CD4-positive, alpha-beta memory T cell (primary cell): ENCODE measurements at places on chromosomes 7 and 10. TPM values are rescaled to one million over a fixed set of nuclear protein-coding genes. Genes with fewer than 3 reads are reported as not detected.

The AKR1E2 gene
- 9.2 TPM for total RNA-seq

The PNLIP gene
- total RNA-seq: not detected

The CYP26A1 gene
- total RNA-seq: not detected

The LRRC17 gene
- 0.52 TPM for total RNA-seq

The SPDYE2B gene
- total RNA-seq: not detected

The ENTPD1 gene
- 1.6 TPM for total RNA-seq

The ZCWPW1 gene
- total RNA-seq: 12.4 TPM

- DNase-seq: no peak
These were observed 27.8 kb downstream of the DCLRE1C start for GRCh38 chr10:14926061-14926470.

- DNase-seq: no peak
These were observed 43.2 kb upstream of the ATRNL1 start for GRCh38 chr10:115049960-115050359.

GRCh38 chr10:63273577-63273976 is 140.4 kb downstream of the NRBF2 start:
- peak; percentile 66 for DNase-seq

DNA sequence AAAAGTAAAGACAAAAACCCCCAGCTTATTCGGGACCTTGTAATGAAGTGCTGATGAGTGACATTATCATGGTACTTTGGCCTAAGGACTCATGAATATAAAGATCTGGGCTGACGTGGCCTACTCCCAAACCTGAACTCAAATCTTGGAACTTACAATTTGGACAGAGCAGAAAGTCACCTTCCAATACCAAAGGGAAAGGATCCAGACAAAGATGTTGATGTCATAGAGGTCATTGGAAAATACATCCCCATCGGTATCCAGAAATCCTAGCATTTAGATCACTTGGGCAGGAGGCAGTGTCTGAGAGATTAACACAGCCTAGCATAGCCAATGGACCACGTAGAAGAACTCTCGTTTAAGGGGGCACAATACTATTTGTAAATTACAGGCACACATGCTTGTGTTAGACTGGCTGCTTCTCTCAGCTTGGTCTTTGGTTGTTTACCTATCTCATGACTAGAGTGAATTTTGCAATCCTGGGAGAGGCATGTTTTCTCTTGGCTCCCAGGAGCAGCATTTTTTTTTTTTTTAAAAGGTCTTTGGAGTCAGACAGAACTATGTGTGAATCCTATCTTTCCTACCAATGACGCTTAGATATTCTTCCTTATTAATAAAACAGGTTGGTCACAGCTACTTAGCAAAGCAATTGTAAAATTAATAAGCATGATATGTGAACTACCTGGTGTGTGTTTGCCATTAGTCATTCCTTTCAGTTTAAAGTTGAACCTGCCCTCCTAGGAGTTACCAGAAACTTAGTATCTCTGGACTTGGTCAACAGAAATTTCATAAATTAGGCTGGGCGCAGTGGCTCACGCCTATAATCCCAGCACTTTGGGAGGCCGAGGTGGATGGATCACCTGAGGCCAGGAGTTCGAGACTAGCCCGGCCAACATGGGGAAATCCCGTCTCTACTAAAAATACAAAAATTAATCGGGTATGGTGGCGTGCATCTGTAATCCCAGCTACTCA is 27.8 kb upstream of the MRPS33 start:
- DNase-seq: no peak

DNA sequence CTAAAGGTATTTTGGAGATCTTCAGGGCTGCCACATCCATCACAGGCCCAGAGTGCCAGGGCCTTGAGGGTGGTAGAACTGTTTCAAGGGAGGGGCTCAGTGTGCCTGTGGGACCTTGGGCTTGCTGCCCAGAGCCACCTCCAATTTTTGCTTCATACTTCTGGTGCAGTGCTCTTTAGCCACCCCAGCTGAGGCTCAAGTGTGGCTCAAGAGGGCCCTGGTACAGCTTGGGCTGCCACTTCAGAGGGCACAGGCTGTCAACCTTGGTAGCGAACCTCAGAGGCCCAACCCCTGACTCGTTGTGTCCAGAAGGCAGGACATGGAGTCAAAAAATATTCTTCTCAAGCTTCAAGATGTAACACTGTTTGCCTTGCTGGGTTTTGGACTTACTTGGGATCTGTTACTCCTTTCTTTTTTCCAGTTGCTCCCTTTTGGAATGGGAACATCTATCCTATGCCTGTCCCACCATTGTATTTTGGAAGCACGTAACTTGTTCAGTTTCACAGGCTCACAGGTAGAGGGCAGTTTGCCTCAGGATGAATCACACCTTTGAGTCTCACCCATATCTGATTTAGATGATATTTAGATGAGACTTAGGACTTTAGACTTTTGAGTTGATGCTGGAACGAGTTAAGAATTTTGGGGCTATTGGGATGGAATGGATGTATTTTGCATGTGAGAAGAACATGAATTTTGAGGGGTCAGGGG is 224.8 kb downstream of the RPS24 start:
- DNase-seq: no peak

- DNase-seq: no peak
These were observed 125.2 kb upstream of the RET start for GRCh38 chr10:42951486-42952251.

DNA sequence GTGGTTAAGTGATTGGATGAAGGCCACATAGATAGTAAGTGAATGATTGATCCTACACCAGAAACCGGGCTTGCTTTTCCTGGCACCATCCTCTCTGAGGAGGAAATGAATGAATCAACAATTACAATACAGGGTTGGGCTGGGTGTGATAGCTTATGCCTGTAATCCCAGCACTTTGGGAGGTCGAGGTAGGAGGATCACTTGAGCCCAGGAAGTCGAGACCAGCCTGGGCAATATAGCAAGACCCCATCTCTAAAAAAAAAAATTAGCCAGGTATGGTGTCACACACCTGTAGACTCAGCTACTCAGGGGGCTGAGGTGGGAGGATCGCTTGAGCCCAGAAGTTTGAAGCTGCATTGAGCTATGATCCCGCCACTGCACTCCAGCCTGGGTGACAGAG is 111.5 kb downstream of the COL26A1 start:
- DNase-seq: no peak

GRCh38 chr7:119482671-119483070 is 790.3 kb upstream of the KCND2 start:
- no peak for DNase-seq

DNA sequence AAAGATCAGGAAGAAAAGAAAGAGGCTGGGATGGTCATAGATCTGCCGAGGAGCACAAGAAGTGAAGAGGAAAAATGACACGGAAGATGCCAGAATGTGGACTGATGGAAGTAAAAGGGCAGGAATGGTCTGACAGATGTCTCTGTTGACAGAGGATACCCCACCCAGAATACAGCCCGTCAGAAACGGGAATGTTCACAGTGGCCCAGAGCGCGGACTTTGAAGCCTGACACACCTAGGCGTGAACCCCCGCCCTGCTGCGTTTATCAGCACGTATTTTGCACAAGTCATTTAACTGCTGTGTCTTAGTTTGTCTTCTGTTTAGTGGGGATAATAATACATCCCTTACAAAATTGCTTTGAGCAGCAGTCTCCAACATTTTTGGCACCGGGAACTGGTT is 27.1 kb downstream of the AKR1B1 start:
- DNase-seq: no peak

GRCh38 chr10:373526-374309 is 238.5 kb downstream of the ZMYND11 start:
- DNase-seq: no peak

DNA sequence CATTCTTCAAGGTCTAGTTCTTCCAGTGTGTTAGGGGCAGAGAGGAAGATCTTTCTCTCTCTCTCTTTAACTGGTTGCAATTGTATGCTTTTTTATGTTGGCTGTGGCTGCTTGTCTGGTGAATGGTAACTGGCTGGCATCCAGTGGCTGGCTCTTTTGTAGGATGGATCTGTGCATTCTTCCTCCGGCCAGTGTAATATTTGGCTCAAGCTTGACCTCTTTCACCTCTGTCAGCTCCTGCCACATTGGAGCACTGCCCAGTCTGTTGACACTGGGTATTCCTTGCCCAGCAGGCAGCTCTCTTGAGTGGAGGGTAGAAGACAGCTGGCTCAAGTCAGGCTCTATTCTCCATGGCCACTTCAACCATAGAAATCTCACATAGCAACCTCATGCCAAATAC is 528.3 kb downstream of the PHTF2 start:
- no peak for DNase-seq

DNA sequence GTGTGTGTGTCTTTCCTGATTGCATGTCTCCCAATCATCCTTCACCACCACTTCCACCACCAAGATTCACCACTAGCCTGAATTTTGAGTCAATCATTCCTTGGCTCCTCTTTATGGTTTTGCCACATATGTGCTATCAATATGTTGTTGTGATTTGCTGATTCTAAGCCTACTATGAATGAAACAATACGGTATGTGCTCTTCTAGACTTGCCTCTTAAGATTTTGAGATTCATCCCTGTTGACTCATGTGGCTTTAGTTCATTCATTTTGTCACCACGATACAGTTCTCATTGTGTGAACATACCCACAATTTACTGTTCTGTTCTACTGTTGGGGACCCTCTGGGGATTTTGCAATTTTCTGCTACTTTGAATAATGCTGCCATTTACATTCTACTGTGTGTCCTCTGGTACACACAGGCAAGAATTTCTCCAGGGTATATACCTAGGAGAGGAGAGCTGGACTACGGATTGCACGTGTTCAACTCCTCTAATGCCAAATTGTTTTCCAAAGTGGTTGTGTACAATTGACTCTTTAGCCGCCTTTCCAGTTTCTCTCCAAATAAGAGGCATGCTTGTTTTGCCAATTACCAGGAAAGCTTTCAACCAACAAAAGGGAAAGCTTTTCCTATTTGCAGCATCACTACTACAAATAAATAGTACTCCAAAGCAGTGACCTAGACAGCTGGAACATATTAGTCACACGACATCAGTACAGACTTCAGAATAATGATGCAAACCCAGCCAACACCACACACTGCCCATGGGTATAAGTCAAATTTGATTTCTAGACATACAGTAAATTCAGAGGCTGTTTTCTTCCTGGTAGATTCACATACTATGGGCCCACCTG is 30.0 kb downstream of the SGMS1 start:
- DNase-seq: no peak

DNA sequence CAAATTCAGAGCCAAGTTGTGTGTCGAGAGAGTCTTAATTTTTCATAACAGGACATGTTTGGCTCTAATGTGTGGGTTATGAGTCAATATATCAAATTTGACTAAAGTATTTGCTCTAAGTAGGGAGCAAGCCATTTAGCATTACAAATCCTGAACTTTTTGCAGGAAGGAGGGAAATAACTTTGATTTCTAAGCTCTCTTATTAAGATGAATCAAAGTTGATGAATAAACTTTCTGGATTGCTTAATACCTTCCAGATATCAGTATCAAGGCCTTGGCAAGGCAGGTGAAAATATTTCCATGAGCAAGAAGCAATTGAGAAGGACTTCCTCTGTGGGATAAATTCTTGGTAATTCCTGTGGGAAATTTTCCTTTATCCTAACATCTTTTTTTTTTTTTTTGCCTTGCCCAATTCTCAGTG is 258.8 kb downstream of the AHR start:
- DNase-seq: no peak

GRCh38 chr7:43537765-43538403 is 45.0 kb upstream of the STK17A start:
- no peak for DNase-seq

GRCh38 chr10:55024713-55025112 is 223.7 kb upstream of the PCDH15 start:
- DNase-seq: no peak

DNA sequence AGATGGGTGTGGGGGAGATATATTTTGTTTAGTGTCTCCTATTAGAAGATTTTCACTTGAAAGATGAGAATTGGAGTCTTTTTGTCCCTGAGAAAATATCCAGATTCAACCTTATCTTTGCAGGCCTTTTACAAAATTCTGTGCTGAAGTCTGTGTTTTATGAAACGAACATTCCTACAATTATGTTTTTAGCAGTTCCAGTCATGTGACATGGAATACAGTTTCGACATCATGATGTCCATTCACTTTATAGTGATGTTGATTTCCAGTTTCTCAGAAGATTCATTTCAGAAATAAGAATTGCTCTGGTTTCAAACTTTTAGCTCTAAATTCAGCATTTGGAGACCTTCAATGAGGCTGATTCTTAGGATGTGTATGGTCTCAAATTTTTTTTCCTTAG is 54.4 kb downstream of the CACNB2 start:
- DNase-seq: no peak

DNA sequence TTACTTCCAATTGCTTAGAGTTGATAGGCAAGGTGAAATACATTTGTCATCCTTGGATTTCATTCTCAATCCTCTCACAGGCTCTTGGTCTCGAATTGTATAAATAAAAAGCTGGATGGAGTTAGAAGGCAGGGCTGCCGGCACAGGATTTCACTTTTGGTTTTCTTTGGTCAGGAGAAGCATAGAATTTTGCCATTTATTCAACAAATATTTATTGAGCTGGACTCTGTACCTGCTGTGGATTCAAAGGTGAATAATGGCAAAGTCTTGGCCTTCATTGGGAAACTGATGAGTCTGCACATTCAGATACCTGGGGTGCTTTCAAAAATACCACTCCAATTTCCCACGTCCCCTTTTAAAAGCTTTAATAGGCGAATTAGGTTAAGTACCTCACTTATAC is 49.7 kb downstream of the PDK4 start:
- DNase-seq: no peak
